GM04504 (cell line): ENCODE measurements at places on chromosomes 6 and 20.

DNA sequence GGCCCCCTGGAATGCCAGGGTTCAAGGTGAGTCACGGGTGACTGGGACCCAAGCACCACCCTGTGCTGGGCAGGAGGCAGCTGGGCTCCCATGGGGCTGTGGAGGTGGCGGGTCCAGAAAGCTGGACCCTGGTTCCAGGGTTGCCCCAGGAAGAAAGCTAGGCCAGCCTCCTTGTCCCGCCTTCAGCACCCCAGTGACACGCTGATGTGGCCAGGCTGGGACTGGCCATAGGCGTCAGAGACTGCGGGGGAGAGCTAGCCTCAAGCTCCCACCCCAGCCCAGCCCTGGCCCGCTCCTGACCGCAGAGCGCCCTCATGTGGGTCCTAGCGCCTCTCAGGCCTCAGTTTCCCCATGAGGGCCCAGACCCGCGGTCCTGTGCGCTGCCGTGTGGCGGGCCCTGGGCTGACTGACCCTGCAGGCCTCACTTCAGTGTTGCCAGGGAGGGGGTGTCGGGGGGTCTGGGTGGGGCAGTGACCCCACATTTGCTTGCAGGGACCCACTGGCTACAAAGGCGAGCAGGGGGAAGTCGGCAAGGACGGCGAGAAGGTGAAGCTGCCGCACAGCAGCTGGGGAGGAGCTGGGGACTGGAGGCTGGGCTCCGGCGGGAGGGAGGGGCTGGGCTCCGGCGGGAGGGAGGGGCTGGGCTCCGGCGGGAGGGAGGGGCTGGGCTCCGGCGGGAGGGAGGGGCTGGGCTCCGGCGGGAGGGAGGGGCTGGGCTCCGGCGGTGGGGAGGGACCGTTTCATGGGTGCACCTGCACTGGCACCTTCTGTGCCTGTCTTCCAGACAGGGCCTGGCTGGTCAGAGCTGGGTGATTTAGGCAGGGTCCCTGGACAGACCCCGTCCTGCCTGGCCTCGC is 7.9 kb downstream of the COL9A3 start:
- no peak for DNase-seq

DNA sequence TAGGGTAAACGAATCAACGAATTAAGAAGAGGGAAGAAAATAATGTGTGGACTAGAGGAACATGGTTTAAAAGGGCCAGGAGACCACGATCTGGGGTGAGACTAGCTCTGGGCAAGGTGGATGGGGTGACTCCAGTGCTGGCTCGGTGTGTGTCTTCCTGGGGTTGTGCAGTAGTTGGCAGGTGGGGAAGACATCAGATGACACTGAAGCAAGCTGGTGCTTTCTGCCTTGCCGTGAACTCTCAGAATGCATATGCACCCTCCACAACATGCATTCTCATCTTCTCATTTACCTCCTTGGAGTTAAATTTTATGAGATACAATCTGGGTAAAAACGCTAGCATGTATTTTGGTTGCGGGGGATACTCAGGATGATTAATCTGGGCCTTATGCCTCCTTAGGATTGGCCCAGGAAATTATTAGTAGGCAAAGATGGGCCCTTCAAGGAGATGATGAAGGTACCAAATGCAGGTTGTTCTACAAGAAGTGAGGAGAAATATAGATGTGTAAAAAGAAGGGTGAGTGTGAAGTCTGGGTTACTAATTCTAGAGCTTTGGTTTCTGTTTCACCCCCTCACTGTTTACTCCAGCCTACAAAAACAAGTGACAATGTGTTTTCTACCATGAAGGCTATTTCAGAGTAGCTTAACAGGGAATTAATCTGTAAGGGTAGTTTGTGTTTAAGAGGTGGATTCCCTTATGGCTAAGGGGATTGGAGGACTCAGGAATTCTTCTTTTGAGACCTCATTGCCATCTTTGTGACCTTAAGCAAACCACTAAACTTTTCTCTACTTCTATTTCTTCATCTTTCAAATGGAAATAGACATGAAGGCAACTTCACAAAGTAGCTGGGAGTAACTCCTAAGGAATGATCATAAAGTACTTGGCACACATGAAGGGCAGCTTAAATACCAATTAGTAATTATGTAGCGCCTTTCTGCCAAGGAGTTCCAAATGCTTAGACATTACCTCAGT is 71.0 kb upstream of the SUPT3H start:
- peak; percentile 56 for DNase-seq

DNA sequence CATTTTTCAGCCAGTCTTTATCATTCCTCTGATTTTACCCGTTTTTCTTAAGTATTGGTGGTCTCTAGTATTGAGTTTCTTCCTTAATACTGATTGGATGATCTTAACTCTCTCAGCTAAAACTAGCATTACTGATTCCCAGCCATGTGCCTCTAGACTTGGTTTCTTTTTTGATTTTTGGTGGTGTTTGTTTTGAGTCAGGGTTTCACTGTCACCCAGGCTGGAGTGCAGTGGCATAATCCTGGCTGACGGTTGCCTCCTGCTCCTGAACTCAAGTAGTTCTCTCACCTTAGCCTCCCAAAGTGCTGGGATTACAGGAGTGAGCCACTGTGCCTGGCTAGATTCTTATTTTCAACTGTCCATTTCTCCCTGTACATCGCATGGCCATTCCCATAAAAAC is 24.9 kb downstream of the DPPA5 start:
- DNase-seq = no peak

DNA sequence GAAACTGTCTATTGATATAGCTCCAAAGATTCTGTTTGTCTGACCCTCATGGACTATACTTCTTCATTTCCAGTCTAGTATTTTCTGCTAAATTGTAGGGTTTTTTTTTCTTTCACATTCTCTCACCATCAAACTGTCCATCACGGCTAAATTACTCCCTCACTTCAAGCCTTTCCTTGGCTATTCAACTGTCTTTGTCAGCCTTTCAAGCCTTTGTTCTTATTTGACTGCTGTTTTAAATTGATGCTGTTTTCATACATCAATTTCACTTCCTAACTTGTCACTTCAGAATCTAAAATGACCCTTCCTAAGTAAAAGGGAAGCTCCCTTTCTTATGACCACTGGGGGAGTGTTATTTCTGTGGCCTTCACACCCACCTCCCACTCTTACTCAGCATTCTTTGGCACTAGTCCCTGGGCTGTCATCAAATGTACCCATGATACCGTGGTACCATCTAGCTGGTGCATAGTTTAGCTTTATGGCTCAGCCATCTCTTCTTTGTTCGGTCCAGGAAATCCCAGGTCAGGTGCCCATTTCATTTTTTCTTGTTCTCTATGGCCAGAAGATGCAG is 8.6 kb downstream of the GJA1 start:
- no peak for DNase-seq

DNA sequence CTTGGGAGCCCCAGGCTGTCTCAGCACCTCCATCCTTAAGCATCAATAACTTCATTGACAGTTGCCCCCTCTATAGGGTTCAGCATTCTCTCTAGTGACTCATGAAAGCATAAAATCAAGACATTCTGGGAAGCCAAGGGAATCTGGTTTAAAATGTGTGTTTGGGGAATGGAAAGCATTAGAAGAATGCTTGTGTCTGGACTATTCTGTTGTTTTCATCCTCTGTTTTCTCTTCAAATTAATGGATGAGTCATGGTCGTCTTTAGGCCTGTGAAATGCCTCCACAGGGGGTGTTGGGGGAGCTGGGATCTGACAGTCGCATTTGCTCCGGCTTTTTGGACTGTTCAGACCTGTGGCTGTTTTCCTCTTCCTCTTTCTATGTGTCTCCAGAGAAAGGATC is 279.7 kb downstream of the CDC5L start:
- peak; percentile 91 for DNase-seq

DNA sequence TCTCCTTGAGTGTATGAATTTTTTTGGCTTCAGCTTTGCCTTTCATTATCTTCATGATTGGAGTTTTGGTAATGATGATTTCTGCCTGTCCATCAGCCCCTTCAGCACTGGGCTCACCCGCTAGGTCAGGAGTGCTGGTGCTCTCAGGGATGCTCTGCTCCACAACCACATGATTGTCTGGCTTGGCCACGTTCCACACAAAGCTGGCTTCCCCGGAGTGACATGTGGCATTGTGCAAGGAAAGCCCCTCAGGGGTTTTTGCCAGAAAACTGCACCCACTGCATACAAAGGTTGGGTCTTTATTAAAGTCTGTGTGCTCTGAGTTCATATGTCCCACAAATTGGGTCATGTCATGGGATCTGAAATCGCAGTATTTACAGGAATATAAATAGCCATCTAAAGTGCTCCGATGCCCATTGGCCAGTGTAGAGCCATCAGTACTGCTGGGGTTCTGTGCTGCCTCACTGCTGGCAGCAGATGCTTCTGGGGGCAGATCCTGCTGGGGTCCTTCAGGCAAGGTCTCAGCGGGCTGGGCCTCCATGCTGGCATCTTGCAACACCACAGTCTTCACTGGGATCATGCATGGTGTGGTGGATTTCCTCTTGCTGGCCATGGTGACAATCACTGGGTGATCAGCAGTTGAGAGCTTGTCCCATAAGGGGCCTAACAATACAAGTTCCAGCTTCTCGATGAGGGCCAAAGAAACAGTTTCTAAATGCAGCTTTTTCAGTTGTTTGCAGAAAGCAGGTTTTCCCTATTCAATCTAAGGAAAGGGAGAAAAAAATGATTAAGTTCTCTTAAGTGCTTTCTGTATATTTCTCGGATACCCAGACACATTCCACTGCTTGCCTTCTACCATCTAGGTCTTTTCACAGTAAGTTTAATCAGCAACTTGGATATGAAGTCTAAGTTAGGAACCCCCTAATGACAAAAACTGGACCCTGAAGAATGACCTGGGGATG is 67.2 kb downstream of the PLCG1 start:
- no peak for DNase-seq

DNA sequence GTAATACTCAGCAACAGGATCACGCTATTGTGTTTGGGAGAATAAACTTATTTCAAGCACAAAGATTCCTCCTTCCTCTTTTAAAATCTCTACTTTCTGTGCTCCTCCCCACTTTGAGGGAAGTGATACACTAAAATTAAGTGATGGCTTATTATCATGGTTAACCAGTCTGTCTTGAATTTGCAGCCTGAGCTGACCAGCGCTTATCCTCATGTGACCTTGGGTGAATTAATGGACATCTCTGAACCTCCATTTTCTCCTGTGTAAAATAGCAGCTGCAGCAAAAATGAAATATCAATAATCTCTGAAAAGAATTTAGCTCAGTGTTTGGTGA is 222.6 kb downstream of the BCAS1 start:
- no peak for DNase-seq

GRCh38 chr20:37899105-37900045 is 3.6 kb upstream of the VSTM2L start:
- DNase-seq = no peak

DNA sequence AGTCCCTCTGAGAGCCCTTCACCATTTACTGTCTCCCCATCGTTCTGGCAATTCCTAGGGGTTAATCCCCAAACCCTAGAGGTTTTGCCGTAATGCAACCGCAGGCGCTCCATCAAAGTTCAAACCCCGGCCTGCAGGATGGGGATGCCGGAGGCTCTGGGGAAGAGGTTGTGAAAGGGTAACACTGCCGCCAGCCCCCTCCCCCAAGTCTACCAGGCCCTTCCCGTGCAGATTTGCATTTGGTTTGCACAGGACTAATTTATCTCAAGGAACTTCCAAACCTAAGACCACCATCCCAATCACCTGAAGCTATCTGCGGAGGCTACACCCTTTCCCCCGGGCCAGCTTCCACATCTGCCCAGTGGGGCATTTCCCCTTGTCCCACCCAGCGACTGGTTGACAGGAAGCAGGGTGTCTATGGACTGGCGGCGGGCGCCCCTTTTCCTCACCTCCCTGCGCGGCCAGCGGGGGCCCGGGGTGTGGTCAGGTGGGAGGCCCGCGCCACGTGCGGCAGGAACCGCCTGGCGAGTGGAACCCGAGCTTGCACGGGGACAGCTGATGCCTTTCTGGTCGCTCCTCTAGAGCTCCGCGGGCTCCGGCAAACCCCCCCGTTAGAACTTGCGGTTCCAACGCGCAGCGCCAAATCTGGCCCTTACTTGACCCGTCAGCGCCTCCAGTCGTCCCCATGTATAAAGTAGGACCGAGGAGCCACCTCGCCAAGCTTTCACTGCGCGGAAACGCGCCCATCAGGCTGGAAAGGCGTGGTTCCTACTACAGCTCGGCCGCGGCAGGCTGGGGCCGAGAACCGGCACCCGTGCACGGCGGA is 9.4 kb upstream of the SLC4A11 start:
- DNase-seq = no peak

GRCh38 chr20:4318891-4319290 is 303.5 kb upstream of the RNF24 start:
- DNase-seq = no peak

DNA sequence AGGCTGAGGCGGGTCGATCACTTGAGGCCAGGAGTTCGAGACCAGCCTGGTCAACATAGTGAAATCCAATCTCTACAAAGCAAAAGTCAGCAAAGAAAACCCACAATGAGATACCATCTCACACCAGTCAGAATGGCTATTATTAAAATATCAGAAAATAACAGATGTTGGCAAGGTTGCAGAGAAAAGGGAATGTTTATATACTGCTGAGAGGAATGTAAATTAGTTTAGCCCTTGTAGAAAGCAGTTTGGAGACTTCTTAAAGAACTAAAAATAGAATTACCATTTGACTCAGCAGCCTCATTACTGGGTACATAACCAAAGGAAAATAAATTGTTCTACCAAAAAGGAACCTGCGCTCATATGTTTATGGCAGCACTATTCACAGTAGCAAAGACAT is 16.7 kb upstream of the GCM1 start:
- DNase-seq = no peak

DNA sequence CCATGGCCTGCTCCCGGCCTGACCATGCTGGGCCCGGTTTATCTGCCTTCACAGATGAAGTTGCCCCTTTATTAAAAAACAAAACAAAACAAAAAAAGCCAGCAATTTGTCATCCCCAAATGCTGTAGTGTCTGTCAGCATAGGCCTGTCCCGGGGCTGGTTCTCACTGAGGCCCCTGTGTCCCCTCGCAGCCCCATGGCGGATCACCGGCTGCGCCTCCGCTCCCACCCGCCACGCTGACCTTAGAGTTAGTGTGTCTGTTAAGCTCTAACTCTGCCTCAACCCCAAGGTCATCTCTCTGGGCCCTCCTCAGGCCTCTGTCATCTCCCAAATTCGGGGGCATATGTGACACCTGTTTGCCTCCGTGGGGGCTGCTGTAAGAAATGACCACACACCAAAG is 11.1 kb downstream of the SLCO4A1 start:
- no peak for DNase-seq

- no peak for DNase-seq
Measured at GRCh38 chr6:149060985-149061760, 256.3 kb upstream of the TAB2 start.

- no peak for DNase-seq
Measured at GRCh38 chr20:62503401-62504178, 27.8 kb upstream of the GATA5 start.

DNA sequence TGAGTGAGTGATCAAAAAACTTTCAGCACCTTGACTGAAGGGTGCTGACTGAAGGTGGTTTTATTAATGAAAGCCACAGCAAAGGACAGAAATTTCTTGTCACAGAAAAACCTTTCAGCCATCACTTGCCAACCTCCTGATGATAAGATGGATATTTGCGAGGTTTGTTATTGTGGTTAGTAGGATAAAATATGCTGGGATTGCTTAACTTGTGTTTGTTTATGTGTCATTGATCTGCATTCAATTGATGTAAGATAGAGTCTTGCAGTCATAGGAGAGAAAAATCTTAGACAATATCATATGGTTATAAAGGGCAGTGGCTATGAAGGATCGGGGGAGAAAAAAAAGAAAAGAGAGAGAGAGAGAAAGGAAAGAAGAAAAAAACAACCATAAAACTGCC is 1.2 kb downstream of the TSBP1 start:
- DNase-seq = no peak
